T-helper 17 cell (primary cell): ENCODE measurements at places on chromosomes 16 and 17.

DNA sequence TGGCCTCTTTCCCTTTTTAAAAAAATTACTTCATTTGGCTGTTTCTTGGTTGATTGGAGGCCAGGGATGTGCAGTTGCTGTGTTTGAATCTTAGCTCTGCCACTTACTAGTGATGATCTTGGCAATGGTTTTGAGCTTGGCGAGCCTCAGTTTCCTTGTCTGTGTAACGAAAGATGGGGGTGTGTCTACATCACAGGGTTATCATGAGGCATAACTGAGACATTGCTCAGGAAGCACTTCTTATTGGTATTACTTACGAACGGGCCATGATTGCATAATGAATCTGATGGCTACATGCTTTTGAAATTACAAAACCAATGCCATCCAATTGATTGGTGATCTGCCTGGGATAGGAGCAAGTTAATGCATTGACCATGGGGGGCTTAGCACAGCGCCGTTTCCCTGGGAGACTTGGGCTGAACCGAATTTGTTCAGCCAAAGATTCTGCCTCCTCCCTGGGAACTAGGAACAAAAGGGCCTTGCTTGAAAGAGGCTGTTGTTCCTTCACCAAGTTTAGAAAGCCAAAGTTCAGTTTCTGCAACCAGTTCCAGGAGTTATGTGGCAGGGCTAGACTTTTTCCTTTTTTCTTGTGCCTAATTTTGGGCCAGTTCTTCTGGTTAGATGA lies 21.9 kb downstream of the CMIP start:
- no peak for DNase-seq

DNA sequence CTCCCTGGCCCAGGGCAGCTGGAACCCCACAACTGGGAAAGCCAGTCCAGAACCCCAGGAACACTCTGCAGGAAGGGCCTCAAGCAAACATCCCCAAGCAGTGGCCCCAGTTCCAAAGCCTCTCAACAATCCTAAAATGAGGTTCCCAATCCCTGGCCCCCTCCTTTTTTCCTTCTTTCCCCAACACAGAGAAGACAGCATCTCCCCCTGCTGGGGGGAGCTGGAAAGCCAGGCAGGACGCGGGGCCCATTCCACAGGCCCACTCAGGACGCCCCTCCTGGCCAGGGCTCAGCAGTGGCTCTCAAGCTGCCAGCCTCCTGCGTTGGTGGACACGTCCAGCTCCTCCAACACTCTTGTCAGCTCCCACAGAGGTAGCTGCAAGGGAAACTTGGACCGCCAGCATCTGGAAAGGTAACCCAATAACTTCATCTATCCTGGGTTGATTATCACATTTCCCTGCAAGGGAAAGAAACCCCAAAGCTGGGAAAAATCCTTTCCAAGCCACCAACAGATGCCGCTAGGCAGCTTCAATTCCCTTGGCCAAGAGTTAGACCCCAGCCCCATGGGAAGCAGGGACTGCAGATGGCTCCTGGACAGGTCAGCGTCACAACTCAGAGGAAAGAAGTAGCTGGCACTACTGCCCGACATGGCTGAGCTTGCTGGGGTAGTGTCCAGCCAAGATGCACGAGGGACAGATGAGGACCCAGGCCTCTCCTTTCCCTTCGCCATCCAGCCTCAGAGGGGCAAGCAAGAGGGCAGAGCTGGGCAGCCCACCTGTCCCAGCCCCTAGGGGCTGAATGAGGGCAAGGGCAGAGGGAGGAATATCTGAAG lies 7.6 kb downstream of the HDAC5 start:
- DNase-seq = no peak

DNA sequence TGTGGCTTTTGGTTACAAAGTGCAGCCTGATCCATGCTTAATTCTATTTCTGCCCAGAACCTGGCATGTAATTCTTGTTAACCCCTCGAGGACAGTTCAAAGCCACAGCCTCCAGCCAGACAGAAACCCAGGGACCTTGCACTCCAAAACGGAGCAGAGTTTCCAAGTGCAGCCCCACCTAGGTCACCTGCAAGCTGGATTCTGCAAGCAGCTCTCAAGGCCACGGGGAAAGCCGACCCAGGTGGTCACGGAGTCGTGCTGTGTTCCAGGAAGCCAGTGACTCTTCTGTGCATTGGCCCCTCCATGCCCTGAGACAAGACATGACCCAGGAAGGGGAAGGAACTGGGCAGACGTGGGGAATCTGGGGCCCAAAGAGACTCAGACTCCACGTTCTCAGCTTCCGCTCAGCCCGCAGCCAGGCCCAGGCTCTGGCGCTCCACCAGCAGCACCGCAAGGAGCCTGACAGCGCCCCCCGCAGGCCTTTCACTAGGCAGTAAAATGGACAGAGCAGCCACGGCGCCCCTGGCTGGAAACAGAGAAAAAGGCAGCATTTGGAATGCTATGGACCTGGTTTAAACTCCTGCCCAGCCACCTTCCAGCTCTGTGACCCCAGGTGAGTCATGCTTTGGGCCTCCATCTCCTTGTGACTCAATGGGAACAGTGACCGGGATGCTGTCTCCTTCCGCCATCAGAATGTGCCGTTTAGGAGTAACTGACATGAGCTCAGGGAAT lies 27.3 kb upstream of the GSG1L start:
- no peak for DNase-seq

DNA sequence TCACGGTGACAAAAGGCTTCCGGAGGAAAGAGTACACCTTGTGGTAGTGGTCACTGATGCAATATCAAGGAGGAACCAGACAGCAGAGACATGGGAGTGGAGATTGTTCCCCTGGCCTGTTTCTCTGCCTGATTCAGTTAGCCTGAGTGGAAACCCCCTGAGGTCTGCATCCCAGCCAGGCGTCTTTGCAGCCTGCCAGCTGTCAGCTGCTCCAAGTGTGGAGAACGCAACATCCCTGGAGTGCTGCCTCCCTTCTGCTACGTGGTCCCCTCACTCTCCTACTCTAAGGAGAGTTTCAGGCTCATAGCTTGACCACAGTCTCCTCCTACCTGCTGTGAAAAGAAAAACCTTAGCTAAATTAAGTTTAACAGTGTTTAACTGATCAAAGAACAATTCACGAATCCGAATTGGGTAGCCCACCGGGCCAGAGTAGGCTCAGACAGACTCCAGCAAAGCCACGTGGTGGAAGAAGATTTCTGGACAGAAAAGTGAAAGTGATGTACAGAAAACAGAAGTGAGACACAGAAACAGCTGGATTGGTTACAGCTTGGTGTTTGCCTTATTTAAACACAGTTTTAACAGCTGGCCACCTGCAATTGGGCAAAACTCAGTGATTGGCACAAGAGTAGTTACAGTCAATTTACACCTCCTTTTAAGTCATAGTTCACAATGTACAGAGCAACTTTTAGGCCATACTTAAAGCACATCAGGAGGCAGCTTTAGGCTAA lies 188.6 kb downstream of the DNAH9 start:
- no peak for DNase-seq

DNA sequence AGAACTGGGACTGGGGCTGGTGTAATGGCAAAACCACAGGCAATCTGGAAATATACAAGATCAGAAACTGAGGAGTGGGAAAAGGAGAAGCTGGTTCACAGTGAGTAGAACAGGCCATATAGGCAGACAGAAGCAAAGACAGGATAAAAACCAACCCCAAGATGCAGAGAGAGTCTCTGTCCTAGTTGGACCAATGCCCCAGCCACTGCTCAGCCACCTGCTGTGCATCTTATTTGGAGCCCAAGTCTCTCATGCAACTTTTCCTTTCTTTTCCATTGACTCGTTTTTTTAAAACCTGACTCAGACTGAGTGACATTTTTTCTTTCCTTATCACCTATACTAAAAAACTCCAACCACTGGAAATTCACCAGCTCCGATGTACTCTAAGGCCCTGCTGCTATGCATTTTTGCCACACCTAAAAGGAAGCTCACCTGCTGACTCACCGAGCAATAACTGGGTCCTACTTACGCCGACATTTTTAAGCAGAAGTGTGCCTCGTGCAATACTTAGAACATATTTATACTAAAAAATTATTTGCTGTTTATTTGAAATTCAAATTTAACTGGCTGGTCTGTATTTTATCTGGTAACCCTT lies 100.8 kb upstream of the XYLT1 start:
- no peak for DNase-seq

- no peak for DNase-seq
Measured at GRCh38 chr17:57899822-57900221, 50.0 kb upstream of the MRPS23 start.

GRCh38 chr17:80755650-80756405 lies 211.2 kb downstream of the RPTOR start:
- no peak for DNase-seq

GRCh38 chr17:14346801-14347200 lies 45.9 kb downstream of the HS3ST3B1 start:
- DNase-seq = no peak
